ENCODE measurements at places on chromosomes 6 and 20.

DNA sequence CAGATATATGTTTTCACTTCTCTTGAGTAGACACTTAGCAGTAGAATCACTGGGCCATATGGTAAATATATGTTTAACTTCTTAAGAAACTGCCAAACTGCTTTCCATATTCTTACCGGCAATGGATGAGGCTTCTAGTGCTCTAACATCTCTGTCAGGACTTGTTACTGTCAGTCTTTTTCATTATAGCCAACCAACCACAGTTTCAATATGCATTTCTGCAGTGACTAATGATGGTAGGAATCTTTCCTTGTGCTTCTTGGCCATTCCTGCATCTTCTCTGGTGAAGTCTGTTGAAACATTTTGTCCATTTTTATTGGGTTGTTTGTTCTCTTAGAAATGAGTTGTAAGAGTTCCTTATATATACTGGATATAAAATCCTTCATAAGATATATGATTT is 66.0 kb upstream of the SYNDIG1 start:
- DNase-seq = no peak

DNA sequence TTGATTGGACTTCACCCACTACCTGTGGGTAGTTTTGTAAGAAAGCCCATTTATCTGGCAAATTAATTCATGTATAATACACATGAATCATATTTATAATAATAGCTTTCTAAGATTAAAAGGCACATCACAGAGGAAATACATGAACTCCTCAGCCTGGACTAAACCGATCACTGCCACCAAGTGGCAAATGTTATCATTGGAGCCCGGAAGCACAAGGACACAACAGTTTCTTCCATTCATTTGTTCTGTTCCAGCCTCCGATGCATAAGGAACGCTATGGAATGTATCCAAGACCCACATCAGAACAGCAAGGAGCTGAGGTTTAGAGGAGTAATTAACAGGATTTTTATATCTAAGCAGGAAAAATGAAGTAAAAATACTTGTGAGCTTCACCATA is 13.9 kb upstream of the IPCEF1 start:
- peak; percentile 34 for DNase-seq

DNA sequence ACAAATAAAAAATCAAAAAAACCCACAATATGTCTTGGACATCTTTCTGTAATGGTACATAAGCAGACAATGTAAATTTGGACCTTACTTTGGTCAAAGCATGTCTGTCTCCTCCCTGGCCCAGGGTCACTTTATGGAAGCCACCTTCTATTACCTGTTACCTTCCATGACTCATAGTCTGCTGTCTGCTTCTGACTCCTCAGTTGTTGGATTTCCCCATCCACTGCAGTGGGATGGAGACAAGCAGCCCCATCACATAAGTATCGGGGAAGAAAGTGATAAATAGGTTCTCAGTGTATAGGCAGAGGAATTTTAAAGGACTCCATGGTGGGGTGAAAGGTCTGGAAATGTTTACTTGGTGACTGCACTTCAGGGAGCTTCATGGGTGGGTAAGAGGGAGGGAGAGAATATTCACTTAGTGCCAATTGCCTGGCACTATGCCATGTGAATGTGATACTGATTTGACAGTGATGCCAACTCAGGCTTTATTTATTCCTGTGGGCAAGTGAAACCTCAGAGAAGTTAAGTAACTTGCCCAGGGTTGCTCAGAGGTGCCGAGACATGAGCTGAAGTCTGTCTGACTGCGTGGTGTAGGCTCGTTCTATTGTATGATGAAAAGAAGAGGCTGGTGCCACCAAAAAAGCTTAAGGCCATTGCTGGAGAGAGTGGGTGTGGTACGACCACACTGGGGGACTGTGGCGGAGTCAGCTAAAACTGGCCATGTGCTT is 175.6 kb upstream of the RNF24 start:
- no peak for DNase-seq

- no peak for DNase-seq
Measured at GRCh38 chr20:63765082-63765873, 25.7 kb downstream of the SLC2A4RG start.

- DNase-seq = no peak
Measured at GRCh38 chr20:46123482-46124245, 5.5 kb downstream of the CD40 start.

DNA sequence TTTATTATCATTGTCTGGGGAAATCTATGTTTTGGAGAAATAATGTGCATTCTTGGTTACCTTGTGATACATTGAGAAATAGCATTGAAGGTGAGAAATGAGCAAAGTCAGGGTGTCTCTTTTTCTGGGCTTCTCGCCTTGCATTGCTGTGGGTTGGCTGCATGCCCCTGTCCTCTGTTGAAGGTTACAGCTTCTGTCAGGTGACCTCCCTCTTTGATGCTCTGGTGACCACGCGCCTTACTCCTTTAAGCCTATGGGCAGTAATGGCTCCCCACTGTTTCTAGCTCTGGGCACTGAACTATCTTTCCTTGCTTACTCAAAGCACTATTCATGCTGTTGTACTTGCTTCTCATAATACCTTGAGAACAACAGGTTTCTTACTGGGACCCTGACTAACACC is 14.6 kb downstream of the ADGRB3 start:
- no peak for DNase-seq

GRCh38 chr20:50608750-50609104 is 82.6 kb downstream of the RIPOR3 start:
- DNase-seq = no peak

GRCh38 chr6:125095580-125096301 is 57.8 kb upstream of the TPD52L1 start:
- DNase-seq = no peak

DNA sequence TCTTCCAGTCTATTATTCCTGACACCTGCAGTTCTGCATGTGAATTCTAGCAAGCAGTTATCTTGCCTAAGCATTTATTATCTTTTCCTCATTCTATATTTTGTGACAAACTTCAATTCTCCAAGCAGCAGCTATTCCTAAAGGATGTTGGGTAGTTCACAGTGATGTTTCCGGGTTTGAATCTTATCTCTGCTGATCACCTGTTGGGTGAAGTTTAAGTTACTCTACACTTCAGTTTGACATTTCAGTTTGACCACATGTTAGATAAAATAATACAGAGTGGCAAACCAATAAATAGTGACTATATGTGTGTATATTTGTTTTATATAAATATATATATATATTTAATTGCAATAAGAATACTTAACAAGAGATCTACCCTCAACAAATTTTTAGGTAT is 168.6 kb downstream of the ADGRG6 start:
- DNase-seq = no peak

DNA sequence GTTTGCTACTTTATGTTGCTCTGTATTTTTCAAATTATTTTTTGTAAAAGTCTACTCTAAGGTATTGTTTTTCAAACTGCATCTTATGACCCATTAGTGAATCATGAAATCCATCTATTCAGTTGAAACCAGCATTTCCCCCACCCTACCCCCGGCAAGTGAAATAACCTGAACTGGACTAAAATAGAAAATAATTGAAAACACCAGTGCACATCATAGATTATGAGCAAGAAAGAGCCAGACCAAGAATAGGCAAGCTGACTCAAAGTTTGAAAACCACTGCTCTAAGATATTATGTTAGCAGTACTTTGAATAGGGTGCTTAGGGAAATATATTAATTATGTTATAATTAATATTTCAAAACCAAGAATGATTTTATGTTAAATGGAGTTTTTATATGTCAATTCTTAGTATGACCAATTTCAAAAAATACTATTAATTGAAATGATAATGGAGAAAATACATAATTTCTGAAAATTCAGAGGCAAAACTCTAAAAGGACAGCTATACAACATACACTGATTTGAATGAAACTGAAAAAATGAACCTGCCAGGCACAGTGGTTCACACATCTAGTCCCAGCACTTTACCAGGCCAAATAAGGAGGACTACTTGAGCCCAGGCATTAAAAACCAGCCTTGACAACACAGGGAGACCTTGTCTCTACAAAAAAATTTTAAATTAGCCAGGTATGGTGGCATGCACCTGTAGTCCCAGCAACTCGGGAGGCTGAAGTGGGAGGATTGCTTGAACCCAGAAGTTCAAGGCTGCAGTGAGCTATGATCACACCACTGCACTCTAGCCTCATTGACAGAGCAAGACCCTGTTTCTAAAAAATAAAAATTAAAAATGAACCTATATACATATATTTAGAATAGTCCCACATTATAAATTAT is 112.0 kb downstream of the CDK19 start:
- no peak for DNase-seq

DNA sequence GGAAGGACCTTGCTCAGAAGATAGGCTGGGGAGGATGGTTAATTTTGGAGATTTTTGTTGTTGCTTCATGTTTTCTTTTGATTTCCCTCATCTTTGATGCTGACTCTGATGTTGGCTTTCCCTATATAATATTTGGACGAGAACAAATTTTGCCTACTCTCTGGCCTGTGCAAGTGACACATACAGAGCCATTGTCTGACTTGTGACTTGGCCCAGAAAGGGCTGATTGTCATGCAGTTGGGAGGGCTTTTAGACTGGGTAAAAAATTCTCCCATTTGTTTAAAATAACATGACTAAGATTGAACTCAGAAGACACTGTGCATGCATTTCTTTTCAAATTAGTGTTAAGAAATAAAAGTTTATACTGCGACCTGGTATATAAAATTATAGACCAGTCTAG is 98.6 kb upstream of the SUPT3H start:
- DNase-seq = no peak

GRCh38 chr20:46544576-46544975 is 5.9 kb downstream of the OCSTAMP start:
- no peak for DNase-seq

- DNase-seq = no peak
Measured at GRCh38 chr6:14478381-14479225, 361.0 kb downstream of the CD83 start.

- DNase-seq = no peak
Measured at GRCh38 chr6:62711750-62712149, 425.7 kb upstream of the KHDRBS2 start.

DNA sequence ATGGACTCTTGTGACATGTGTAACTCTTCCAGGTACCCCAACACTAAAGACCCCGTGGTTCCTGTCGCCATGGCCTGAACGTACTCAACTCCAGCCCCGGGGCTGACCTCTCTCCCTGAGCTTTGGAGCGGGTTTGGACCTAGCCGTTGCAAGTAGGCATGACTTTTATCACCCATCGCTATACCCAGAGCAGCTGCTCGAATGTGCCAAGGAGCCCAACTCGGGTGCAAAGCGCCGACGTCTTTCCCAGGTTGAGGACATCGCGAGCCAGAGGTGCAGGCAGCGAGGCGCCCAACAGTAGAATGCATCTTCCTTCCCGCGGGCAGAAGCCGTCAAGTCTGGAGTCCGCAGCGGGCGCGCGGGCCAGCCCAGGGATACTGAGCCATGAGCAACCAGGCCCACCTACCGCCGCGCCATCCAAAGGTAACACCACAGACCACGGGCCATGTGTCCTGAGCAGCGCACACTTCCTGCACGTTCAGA is 5.7 kb upstream of the LAMP5 start:
- no peak for DNase-seq

DNA sequence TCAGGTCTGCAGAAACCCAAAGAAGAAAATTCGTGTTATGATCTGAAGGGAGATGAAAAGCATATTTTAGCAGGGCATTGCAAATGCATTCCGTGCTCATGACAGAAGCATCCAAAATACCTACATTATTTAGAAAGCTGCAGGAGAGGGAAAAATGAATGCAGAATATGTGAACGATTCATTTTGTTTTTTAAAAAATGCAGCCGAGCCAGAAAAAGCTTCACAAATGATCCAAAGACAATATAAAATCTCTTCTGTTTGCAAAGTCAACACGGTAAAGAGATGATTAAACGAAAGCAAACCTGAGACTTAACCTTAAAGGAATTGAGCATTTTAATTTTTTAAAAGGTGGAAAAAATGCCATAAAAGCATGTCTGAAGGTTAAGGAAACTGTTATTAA is 136.1 kb upstream of the SULF2 start:
- DNase-seq = no peak

- peak; percentile 64 for DNase-seq
Measured at GRCh38 chr20:35616465-35617396, 1.1 kb downstream of the SPAG4 start.

DNA sequence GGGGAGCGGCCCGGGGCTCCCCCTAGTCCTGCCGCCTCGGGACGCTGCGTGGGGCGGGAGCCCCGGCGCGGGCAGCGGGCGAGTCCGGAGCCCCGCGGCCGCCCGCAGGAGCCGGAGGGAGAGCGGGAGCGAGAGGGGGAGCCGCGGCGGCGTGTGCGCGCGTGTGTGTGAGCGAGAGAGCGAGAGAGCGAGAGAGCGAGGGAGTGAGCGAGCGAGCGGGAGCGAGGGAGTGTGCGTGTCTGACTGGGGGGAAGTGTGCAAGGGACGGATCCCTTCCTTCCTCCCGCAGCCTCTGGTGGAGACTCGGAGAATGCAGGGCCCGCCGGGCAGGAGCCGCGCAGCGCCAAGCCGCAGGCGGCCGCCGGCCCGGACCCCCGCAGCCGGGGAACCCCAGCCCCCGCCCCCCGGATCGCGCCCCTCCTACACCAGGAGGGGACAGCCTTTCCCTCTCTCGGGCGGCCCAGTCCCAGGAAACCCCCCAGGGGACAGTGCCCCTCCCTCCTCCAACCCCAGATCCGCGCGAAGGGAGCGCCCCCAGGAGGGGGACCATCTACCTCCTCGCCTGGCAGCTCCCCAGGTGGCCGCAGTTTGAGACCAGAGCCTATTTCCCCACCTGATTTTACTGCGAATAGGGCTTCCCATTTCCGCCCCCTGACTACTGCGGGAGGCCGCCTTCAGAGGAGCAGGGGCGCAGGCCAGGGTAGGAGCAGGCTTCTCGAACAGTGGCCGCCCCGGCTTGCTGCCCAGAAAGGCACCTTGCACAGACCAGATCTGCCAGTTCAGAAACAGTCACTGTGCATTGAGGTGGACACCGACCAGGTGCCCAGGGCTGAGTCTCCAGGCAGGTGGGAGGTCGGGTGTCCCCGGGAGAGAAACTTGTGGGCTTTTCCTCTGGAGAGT is at the start of gene CDH22:
Gene CDH22, minus strand, starts transcription at position 241 of the 900 bp plus-strand sequence. CDS start 57,204 bp downstream, outside the sequence.
- peak; percentile 33 for DNase-seq

DNA sequence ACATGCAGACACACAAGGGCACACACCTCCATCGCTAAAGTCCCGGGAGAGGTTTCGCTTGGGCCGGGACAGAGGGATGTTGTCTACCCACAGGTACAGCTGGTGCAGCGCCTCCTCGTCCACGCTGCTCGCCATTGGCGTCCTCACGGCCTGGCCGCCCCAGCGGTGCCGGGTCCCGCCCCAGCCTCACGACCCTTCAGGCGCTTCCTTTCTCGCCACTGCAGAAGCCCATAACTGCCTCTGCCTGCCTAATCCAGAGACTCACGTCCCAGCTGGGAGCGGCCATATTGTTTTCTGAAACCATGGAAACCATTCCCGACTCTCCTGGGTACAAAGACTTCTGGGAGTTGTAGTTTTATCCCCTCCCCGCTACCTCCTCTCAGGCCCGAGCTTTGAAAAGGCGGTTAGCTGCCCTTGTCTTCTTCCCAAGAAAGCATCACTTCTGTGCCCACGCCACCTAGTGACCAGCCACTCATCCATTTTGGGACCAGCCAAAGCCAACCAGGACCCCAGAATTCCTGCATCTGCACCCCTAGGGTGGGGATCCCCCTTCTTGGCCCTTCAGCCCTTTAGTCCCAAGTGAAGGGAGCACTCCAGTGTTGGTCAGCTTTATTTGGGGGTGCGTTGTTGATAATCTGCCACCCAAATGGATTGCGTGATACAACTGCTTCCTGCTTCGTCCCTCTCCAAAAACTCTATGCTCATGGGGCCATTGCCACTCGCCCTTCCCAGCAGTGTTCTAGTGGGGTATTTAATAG is at the start of gene SPEF1:
Gene SPEF1, minus strand, starts transcription at position 296 of the 758 bp plus-strand sequence. Its CDS starts 161 bp downstream, at position 135.
- peak; percentile 51 for DNase-seq

Measured in CD4-positive, alpha-beta T cell treated with Interleukin-6 for 4 hours (primary cell).